ENCODE measurements at places on chromosomes 7 and 10.

- H3K4me3 ChIP-seq, result no peak overlapping the region
- DNase-seq, result no peak
- no peak overlapping the region for H3K27ac ChIP-seq
- H3K36me3 ChIP-seq, result no peaks in the 10 kb centered on the region
These were observed 2.0 kb downstream of the CALML3 start for GRCh38 chr10:5526691-5527331.

DNA sequence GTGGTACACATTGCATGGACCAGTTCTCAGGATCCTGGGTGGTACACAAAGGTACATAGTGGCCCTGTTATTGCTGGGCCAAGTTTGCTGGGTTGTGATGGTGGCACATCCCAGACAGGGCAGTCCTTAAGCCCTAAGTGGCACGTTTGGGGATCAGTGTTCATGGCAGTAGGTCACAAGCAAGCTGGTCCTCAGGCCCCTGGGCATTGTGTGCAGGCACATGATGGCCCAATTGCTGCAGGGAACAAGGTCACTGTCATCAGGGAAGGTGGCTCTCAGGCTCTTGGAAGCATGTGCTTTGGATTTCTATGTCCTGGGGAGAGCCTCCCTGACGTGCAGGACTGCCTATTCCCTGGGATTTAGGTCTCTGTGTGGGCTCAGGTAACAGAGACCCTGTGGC lies 412.3 kb upstream of the LRRTM3 start:
- H3K36me3 ChIP-seq, result no peaks in the 10 kb centered on the region
- H3K4me3 ChIP-seq, result no peak overlapping the region
- no peaks in the 10 kb centered on the region for H3K27me3 ChIP-seq
- no peak overlapping the region for H3K27ac ChIP-seq

GRCh38 chr10:52775132-52775647 lies 2.6 kb upstream of the MBL2 start:
- no peaks in the 10 kb centered on the region for H3K36me3 ChIP-seq
- no peaks in the 10 kb centered on the region for H3K4me1 ChIP-seq
- peaks cover 2% of the 10 kb centered on the region for H3K27me3 ChIP-seq
- DNase-seq, result no peak
- no peak overlapping the region for H3K27ac ChIP-seq

DNA sequence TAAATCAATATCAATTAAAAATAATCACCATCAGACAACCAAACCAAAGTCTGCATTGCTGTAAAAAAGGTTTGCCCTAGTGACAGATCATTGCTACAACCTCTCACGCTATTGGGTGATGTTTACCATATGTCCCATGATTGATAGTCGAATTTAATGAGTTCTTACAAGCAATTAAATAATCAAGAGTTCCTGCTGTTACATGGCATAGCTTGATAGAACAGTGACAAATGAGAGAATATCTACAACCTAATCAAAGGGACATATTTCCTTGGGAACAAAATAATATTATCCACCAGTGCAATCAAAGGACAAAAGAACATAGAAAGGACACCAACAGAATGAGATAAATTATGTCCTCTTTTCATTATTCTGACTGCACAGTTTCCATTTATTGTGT lies 387.4 kb downstream of the ETV1 start:
- no peaks in the 10 kb centered on the region for H3K36me3 ChIP-seq
- no peak overlapping the region for H3K4me3 ChIP-seq
- no peaks in the 10 kb centered on the region for H3K27me3 ChIP-seq
- H3K27ac ChIP-seq, result no peak overlapping the region
- no peak for DNase-seq

DNA sequence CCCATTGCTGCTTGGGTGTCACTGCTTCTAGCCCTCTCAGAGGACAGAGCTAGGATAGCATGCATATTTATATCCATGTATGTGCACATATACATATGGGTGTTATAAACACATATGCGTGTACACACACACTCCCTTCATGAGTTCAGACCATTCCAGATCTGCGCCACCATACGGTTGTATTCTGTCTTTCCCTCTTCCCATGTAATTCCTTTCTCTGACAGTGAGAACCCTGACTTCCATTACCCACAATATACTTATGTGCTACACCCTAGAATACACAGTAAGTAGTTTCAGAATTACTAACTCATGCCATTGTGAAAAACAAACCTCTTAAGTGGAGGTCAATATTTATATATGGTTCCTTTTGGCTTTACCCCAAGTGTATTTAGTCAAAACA lies 116.6 kb upstream of the SAMD8 start:
- H3K4me3 ChIP-seq, result no peak overlapping the region
- H3K27ac ChIP-seq, result no peak overlapping the region
- peaks cover 14% of the 10 kb centered on the region for H3K36me3 ChIP-seq
- peaks cover 24% of the 10 kb centered on the region for H3K4me1 ChIP-seq

DNA sequence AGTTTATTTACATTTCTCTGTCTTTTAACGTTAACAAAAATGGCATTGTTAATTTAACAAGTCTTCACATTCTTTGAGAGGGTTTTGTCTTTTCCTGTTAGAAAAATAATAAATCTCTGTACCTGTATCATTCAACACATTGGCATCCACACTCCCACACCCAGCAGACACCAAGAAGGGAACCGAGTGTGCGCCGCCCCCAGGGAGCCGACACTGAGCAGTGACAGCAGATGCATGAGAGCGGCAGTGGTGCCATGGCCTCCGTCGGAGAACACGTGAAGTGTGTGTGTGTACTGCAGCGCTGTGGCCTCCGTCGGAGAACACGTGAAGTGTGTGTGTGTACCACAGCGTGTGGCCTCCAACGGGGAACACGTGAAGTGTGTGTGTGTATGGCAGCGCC lies 63.3 kb downstream of the DYNC2I1 start:
- peaks cover 7% of the 10 kb centered on the region for H3K27me3 ChIP-seq
- H3K27ac ChIP-seq, result no peak overlapping the region
- DNase-seq, result no peak
- peaks cover 44% of the 10 kb centered on the region for H3K36me3 ChIP-seq
- H3K4me1 ChIP-seq, result peaks cover 20% of the 10 kb centered on the region
- no peak overlapping the region for H3K4me3 ChIP-seq

Data from immature natural killer cell (primary cell).